Kidney glomerular epithelial cell (primary cell): ENCODE measurements at places on chromosomes 2 and 18.

GRCh38 chr2:239938651-239939486 is 86.3 kb downstream of the NDUFA10 start:
- DNase-seq: no peak

- no peak for DNase-seq
Observed at GRCh38 chr2:151275291-151275690, 13.6 kb upstream of the RBM43 start.

DNA sequence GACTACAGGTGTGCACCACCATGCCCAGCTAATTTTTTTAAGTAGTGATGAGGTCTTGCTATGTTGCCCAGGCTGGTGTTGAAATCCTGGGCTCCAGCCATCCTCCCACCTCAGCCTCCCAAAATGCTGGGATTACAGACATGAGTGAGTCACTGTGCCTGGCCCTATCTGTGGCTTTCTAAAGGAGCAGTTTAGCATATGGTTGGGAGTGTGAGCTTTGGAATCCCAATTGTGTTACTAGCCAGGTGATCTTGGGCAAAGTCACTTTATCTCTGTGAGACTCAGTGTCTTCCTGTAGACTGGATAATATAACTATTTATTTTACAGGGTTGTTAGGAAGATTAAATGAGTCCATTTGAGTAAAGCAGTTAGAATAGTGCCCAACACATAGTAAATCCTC is 19.8 kb upstream of the SMAD4 start:
- DNase-seq: no peak

DNA sequence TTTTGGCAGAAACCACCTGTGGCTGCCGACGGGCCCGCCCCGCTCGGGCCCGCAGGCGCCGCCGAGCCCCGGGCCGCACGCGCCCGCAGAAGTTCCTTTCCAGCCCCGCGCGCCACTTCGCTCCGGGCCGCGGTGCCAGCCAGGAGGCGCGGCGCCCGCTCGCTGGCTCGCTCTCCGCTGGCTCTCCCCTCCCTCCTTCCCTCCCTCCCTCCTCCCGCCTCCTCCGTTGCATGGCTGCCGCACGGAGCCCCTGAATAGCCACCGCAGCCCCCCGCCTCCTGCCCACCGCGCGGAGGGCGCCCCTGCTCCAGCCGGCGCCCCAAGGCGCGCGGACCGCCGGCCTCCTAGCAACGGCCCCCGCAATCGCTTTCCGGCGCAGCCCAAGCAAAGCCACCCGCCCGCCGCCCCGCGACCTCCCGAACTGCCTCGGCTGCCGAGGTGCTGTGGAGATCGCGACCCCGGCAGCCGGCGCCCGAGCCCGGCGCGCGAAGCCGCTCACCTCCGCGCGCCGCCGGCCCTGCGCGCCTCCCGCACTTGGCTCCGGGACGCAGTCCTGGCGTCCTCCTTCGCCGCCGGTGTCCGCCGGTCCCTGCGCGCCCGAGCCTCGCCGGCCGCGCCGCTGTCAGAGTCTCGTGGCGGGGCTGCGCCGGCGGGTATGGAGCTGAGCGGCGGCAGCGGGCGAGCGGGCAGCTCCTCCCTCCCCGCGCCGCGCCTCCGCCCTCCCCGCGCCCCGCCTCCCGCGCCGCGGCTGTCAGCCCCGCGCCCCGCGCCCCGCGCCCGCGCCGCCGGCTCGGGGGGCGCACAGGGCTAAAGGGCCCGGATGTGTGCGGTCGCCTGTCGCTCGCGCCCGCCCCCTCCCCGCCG is at the start of gene ZBTB7C:
Gene ZBTB7C (minus strand): TSS at position 657 of the 864 bp plus-strand sequence.
- DNase-seq: no peak

GRCh38 chr2:163757814-163758213 is 22.0 kb upstream of the FIGN start:
- no peak for DNase-seq

- DNase-seq: no peak
Observed at GRCh38 chr2:86045541-86045940, 60.1 kb downstream of the POLR1A start.

GRCh38 chr2:120740765-120741524 is 5.3 kb downstream of the GLI2 start:
- no peak for DNase-seq

DNA sequence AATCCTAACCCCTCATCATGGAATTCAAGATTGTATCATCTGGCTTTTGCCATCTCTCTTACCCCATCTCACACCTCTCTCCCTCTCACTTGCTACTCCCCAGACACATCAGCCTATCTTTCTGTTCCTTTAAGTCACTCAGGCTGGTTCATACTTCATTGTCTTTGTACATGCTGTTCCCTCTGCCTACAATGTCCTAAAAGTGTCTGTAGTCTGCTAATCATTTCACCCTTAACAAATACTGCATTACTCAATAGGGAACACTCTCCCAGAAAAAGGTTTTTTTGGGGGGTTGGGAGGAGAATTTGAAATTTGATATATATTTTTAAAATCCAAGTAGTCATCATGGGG is 146.2 kb upstream of the KLF7 start:
- no peak for DNase-seq

GRCh38 chr2:201668402-201668910 is 25.2 kb upstream of the TMEM237 start:
- DNase-seq: no peak

- no peak for DNase-seq
Observed at GRCh38 chr2:51413726-51414125, 381.8 kb upstream of the NRXN1 start.

GRCh38 chr2:85323351-85323987 is 4.3 kb downstream of the TGOLN2 start:
- DNase-seq: no peak

GRCh38 chr18:57135699-57136098 is 11.2 kb upstream of the BOD1L2 start:
- no peak for DNase-seq

GRCh38 chr2:218193701-218194100 is 23.3 kb upstream of the ARPC2 start:
- no peak for DNase-seq

DNA sequence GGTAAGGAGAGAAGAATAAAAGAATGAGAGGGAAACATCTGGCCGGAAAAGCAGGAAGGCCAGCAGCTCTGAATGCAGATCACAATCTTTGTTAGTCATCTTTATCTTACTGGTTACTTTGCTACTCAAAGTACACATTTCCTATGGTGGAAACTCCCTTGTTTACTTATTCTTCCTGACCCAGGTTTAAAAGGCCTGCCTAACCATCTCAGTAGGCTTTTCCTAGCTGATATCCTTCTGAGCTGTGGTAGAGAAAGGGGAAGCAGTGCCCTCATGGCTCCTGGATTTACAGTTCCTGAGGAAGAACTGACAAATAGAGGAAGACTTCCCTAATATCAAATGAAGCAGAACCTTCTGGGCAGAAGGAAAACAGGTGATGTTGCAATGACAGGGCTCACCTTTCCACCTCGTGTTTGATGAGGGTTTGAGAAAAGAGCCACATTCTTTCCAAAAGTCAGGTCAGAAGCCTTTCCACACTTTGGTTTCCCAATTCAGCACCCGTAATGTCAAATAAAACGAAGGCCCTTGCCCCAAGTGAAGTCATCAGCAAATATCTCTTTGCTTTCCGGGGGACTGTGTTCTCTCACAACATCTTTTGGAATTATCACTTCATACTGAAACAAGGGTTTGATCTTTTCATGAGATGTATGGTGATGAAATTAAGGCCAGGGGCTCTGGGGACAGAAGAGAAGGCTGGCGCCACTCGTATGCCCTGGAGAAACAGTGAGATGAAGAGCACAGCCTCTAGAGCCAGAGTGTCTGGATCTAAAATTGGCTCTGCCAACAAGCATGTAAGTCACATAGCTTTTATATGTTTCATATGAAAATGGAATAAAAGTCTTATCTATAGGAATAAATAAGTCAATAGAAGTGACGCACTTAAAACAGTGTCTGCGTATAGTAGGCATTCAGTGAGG is 26.7 kb upstream of the APOB start:
- no peak for DNase-seq

DNA sequence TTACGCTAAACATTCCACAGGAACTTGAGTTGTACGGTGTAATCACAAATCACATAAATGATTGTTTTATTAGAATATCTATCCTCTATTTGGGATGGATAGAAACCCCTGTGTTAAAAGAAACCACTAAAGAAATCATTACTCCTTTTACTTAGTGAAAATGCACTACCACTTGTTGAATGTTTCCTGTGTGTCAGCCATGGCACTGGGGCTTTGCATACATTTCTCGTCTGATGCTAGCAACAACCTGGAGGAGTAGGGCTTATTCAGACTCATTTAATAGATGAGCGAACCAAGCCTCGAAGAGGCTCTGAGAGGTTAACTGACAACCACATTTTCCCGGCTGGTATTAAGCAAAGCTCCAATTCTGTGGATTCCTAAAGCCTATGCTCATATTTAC is 60.5 kb upstream of the PELI1 start:
- DNase-seq: peak; percentile 47

GRCh38 chr2:106038601-106039375 is 155.3 kb downstream of the UXS1 start:
- no peak for DNase-seq

- DNase-seq: no peak
Observed at GRCh38 chr2:20599001-20599600, 51.8 kb downstream of the HS1BP3 start.

DNA sequence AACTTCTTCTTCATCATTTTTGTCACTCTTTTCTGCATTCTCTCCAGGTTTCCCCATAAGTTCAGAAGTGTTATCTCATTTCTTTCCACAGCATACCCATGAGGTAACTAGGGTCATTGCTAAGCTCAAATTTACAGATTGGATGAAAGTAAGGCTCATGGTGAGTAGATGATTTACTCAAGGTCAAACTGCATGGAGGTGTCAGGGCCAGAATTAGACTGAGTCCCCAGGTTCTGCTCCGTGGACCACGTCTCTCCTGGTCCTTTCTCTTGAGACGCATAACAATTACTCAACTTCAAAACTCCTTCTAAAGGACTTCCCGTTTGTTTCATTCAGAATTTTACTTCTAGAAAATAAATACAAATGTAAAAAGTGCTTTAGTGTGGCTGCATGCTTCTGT is 43.4 kb downstream of the SMIM21 start:
- no peak for DNase-seq

GRCh38 chr2:43289331-43289730 is 62.9 kb upstream of the ZFP36L2 start:
- no peak for DNase-seq

- DNase-seq: no peak
Observed at GRCh38 chr2:145034511-145034910, 514.6 kb upstream of the ZEB2 start.

DNA sequence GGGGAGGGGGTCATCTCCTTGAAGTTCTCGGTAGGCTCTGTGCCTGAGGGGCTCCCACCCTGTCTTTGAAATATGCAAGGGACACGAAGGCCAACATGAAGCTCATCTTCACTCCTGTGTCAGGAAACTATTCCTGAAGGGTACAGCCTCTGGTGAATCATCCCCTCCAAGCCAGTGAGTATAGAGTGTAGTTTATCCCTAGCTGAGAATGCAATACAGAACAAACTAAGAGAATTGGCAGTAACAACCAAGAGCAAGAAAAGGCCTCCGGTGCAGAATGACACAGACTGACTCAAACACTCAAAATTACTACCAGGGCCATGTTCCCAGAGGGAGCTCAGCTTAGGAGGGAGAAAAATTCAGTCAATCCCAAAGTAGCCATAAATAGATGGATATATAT is 413.3 kb downstream of the BCL11A start:
- no peak for DNase-seq

DNA sequence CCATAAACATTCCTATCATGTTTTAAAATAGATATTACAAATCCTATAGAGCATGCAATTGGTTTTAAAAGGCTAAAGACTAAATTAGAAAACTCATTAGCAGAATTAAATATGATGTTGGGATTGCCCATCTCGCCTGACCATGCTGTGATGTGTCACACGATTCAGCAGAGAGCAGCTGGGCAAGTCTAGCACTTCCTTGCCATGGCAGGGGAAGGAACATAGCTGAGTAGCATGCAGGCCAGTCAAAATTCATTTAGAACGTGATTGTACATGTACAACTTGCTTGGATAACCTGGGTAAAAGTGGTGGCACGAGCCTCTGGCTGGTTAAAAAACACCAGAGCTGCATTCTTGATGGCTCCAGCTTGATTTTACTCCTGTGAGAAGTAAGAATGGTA is 81.3 kb downstream of the SCN3A start:
- no peak for DNase-seq

GRCh38 chr2:70793450-70793849 is 3.0 kb upstream of the FIGLA start:
- DNase-seq: no peak

- no peak for DNase-seq
Observed at GRCh38 chr18:59767732-59768131, 70.5 kb upstream of the CCBE1 start.

- DNase-seq: no peak
Observed at GRCh38 chr18:45083226-45083855, 402.7 kb downstream of the SETBP1 start.

DNA sequence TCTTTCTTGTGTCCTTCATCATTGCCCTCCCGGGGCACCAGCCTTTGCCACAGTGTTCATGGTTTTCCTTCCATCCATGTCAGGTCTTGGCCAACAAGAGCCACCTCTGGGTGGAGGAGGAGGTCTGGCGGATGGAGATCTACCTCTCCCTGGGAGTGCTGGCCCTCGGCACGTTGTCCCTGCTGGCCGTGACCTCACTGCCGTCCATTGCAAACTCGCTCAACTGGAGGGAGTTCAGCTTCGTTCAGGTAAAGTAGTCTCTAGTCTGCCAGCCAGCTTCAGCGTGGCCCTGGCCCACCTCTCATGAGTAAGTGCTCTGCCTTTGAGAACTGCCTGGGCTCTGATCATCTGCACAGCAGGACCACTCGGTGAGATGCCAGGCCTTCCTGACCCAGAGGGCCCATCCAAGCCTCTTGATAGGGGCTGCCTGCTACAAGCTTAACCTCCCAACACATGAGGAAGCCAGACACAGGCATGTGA is 31.0 kb downstream of the STEAP3 start:
- DNase-seq: no peak

GRCh38 chr2:42810121-42810970 is 18.0 kb upstream of the HAAO start:
- DNase-seq: peak; percentile 88

GRCh38 chr2:75555701-75556100 is 5.0 kb downstream of the EVA1A start:
- DNase-seq: no peak

DNA sequence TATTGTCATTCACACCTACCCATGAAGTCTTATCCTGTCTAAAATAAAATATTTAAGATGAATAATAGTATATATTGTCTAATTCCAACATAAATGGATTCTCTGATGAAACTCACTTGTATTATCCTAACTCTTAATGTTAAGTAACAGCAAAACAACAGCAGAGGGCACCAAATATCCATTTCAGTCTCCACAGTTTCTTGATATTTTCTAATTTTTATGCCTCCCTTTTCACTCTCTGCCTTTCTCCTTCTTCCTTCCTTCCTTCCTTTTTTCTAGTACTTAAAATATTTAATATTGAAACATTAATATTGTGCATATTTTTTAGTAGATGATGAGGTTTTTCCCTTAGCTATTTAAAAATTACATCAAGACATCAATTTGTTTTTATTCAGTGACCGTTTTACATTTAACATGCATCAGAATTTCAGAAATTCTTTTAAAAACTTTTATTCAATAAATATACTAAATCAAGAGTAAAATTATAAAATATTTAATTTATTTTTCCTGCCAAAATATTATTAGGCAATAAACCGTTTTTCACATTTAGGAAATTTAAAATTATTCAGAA is 97.6 kb downstream of the WDR7 start:
- peak; percentile 35 for DNase-seq

GRCh38 chr2:73088211-73088610 is 16.7 kb upstream of the SFXN5 start:
- DNase-seq: no peak

GRCh38 chr2:12045864-12046291 is 299.4 kb downstream of the LPIN1 start:
- DNase-seq: no peak

- no peak for DNase-seq
Observed at GRCh38 chr2:156340804-156341451, 8.4 kb upstream of the NR4A2 start.
